HCEC 1CT (cell line): ENCODE measurements at places on chromosomes 7 and 10.
A peak's percentile ranks its signal among the peaks of the same experiment; 100 is the strongest.

- peak; percentile 98 for DNase-seq
These were observed 43.4 kb upstream of the PDLIM1 start for GRCh38 chr10:95333997-95334804.

DNA sequence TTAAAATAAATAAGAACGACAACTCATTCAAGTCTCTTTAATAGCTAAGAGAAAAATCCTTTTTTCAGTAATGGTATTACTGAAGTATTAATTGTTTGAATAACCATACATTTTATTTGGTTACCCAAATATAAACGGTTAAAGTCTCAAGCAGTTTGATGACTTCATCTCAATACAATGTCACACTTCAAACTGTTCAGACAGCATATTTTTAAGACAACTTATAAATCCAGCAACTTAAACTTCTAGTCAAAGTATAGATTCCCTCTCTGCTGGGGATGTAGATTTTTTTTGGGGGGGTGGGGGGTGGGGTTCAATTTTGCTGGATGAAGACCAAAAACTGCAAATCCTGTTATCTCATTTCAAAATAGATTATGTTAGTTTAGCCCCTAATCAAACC is 42.0 kb downstream of the GNA12 start:
- DNase-seq = peak; percentile 46

DNA sequence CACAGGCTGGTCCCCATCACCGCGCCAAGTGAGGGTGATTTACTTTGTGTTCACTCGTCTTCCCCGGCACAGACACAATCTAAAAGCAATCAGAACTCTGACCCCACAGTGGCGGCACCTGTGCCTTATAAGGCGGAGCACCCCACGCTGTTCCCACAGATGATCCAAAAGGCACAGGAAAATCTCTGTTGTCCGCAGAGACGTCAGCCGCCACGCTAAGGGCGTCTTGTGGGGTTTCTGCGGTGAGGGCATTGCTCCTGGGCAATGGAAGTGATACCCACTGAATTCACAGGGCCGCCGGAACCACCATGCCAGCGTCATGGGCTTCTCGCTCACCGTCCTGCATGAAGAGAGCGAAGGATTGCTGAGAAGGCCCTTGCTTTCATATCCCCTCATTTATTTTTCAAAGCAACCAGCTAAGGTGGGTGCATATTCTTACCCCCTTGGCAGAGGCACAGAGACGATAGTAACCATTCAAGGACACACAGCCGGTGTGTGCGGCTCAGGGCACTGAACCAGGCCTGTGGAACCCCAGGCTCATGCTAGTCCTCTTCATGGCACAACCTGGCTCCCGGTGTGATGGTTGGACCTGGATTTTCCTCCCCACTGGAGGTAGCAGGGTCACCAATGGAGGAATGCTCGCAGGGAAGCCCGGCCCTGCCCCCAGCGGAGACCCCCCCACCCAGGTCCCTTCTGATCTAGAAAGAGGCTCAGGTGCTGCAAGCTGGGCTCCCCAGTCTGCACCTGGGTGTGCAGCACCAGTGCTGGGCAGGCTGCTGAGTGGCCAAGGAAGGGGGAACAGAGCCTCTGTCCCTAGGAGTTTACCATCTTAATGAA is 279.0 kb downstream of the TCERG1L start:
- no peak for DNase-seq

- DNase-seq = no peak
These were observed 2.2 kb downstream of the TMEM120A start for GRCh38 chr7:75992083-75992755.

GRCh38 chr7:66542528-66543269 is 86.0 kb upstream of the KCTD7 start:
- DNase-seq = peak; percentile 5

GRCh38 chr10:102726274-102726673 is 11.8 kb downstream of the SFXN2 start:
- peak; percentile 42 for DNase-seq

DNA sequence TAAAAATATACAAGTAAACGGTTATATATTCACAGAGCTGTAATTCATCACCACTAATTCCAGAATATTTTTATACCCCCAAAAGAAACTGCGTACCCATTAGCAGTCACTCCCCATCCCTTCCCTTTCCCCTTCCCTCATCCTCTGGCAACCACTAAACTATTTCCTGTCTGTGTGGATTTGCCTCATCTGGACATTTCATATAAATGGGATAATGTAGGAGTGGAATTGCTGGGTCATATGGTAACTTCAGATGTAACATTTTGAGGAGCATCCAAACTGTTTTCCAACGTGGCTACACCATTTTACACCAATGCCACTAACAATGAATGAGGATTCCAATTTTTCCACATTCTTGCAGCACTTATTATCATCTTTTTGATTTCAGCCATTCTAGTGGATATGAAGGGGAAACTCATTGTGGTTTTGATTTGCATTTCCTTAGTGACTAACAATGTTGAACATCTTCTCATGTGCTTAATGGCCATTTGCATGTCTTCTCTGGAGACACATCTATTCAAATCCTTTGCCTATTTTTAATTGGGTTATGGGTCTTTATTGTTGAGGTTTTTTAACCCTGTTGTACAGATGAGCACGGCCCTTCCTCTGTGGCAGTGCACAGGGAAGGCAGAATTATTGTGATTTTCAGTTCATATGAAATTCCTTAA is 79.2 kb downstream of the RBM20 start:
- DNase-seq = no peak

- DNase-seq = no peak
These were observed 1008.6 kb downstream of the NRG3 start for GRCh38 chr10:82883603-82884002.

GRCh38 chr7:91325726-91326125 is 61.5 kb downstream of the FZD1 start:
- no peak for DNase-seq
